ENCODE measurements at places on chromosomes 6 and 20. TPM values are rescaled to one million over a fixed set of nuclear protein-coding genes. Genes with fewer than 3 reads are reported as not detected.

The XKR7 gene
- polyA plus RNA-seq: 0.64 TPM

The TRIM15 gene
- polyA plus RNA-seq: 0.26 TPM

The MBOAT1 gene
- polyA plus RNA-seq: 3.2 TPM

The PDYN gene
- 0.21 TPM for polyA plus RNA-seq

The SPATA25 gene
- polyA plus RNA-seq: 0.50 TPM

The GHRH gene
- polyA plus RNA-seq: 0.40 TPM

The SLC17A3 gene
- polyA plus RNA-seq: not detected

The TINAG gene
- polyA plus RNA-seq: not detected

The KCNQ2 gene
- polyA plus RNA-seq: 67.9 TPM

The RWDD2A gene
- 3.7 TPM for polyA plus RNA-seq

The FILIP1 gene
- 6.4 TPM for polyA plus RNA-seq

The TRIM40 gene
- polyA plus RNA-seq: not detected

The BTN1A1 gene
- 0.13 TPM for polyA plus RNA-seq

The CBLN4 gene
- polyA plus RNA-seq: not detected

The ARG1 gene
- polyA plus RNA-seq: 0.18 TPM

The BACH2 gene
- 1.3 TPM for polyA plus RNA-seq

The BMP6 gene
- 0.56 TPM for polyA plus RNA-seq

The SLC26A8 gene
- polyA plus RNA-seq: 0.89 TPM

The OPRL1 gene
- 0.27 TPM for polyA plus RNA-seq

The ECI2 gene
- polyA plus RNA-seq: 90.7 TPM

The ALDH5A1 gene
- polyA plus RNA-seq: 2.7 TPM

The CGA gene
- not detected for polyA plus RNA-seq

The DNAH8 gene
- polyA plus RNA-seq: not detected

The SCRT2 gene
- polyA plus RNA-seq: not detected

The CYP24A1 gene
- polyA plus RNA-seq: not detected

The GTF3C6 gene
- 245 TPM for polyA plus RNA-seq

The SPATS1 gene
- polyA plus RNA-seq: not detected

The PPP1R3G gene
- polyA plus RNA-seq: 0.05 TPM

The ZNF334 gene
- polyA plus RNA-seq: 12.4 TPM

The ERVFRD-1 gene
- 0.28 TPM for polyA plus RNA-seq

The TCFL5 gene
- polyA plus RNA-seq: 5.8 TPM

The UQCC2 gene
- polyA plus RNA-seq: 450 TPM

The B3GALT4 gene
- 1.3 TPM for polyA plus RNA-seq

The MPIG6B gene
- 0.12 TPM for polyA plus RNA-seq

The DZANK1 gene
- 6.1 TPM for polyA plus RNA-seq

The FAXC gene
- 15.2 TPM for polyA plus RNA-seq

The LCA5 gene
- polyA plus RNA-seq: 4.2 TPM

The HLA-DMA gene
- polyA plus RNA-seq: 8.1 TPM

The SYNCRIP gene
- polyA plus RNA-seq: 149 TPM

The MLN gene
- polyA plus RNA-seq: not detected

The LGSN gene
- not detected for polyA plus RNA-seq

The SLC2A10 gene
- polyA plus RNA-seq: 4.3 TPM

The KIF6 gene
- 1.7 TPM for polyA plus RNA-seq
